ENCODE measurements at places on chromosomes 16 and 17.
A peak's percentile ranks its signal among the peaks of the same experiment; 100 is the strongest.

GRCh38 chr16:13344001-13344400 lies 442.6 kb downstream of the SHISA9 start:
- no peak for DNase-seq

DNA sequence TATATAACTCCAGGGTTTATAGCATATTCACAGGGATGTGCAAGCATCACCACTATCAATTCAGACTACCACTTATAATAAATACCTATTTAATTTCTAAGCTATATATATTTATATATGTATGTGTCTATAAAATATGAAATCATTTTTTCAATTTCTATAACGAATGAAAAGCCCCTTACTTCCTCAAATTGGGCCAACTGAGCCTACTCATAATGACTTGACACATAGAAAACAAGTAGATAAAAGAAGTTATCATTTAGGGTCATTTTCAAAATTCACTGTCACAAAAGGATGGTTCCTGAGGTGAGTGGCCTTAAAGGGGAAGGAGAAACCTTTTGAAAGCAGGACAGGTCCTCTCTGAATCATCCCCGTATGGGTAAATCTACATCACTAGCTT lies 114.1 kb downstream of the ADCY9 start:
- DNase-seq: peak; percentile 71

GRCh38 chr16:8686031-8686621 lies 11.7 kb downstream of the ABAT start:
- no peak for DNase-seq

- no peak for DNase-seq
These were observed 24.4 kb upstream of the RSL1D1 start for GRCh38 chr16:11875721-11876120.

DNA sequence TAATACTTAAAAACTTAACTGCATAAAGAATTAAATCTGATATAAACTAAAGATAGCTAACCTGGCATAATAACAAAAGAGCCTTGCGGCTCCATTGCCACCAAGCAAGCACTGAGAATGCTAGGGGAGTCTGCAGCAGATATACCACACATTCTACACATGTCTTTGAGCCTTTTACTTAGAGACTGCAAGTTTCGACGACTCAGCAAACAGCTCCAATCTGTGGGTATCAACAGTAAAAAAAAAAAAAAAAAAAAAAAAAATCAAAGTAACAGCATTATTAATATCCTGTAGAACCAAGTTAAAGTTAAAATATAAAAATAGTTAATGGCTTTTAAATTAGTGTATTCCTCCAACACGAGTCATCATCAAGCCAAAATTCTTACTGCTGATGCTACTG lies 27.8 kb upstream of the INTS2 start:
- no peak for DNase-seq

- no peak for DNase-seq
These were observed 39.4 kb downstream of the SYCE1L start for GRCh38 chr16:77238593-77238992.

DNA sequence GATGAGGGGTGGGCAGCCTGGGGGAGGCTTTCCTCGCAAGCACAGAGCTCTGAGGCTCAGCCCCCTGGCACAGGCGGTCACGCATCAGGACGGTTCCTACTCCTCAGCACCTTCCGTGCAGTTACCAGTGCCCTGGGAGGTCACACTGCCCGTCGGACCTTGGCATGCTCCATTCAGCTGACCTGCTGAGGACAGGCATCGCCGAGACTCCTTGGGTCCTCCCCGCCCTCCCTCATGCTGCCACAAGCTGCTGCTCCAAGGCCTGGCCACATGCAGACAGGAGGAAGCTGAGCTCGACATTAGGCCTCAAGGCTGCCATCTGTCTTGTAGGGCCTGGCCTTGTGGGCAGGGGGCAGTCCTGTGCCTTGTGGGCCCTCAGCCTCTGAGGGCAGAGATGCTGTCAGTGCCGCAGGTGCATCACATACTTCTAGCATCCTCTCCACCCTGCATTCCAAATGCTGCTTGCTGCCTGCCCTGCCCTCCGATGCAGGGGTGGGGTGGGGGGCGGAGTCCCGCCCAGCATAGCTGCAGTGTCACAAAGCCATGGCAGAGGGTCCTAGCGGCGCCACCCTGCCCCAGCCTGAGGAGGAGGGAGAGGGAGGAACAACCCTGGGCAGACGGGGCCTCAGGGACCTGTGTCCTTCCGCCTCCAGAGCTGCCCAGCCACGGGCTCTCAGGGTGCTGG lies 9.3 kb downstream of the C16orf90 start:
- no peak for DNase-seq

All from common myeloid progenitor, CD34-positive (primary cell).